Effector memory CD8-positive, alpha-beta T cell (primary cell): ENCODE measurements at places on chromosomes 2 and 18.

DNA sequence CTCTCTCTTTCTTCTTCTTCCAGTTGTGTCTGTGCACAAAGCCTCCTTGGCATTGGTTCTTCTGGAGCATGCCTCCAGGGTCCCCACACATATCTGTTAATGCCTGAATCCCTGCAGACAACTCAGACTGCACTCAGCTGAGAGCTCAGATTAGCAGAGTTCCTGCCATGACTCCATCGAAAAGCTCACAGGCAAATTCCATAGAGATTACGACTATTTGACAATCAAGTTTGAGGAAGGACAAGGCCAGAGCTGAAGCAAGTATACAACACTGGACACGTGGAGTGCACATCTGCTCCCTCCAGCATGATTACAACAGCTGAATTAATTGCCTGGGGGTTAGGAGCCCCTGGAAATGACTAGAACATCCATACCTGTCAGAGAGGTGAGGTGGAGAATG, 190.7 kb downstream of the INSIG2 start:
- no peak for DNase-seq

GRCh38 chr2:8627692-8628085, 54.2 kb upstream of the ID2 start:
- DNase-seq, result no peak

- DNase-seq, result no peak
Observed at GRCh38 chr2:113351375-113352355, 72.9 kb upstream of the PAX8 start.

DNA sequence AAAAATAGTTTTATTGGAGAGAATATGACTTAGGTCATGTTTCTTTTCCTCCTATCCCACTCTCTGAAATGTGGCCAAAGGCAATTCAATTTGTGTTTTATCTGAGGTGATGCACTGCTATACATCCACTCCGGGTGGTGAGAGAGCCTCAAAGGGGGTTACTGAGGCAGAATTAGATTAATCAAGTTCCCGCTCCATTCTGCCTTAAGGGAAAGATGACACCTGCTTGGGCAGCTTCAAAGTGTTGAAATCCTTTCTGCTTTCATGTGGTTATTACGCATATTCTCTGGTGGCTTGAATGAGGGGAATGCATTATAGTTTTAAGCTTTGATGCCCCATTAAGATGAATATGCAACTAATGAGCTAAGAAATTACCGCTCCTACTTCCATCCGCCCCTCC, 213.0 kb upstream of the TMEFF2 start:
- no peak for DNase-seq

GRCh38 chr18:6374935-6375529, 39.7 kb downstream of the L3MBTL4 start:
- no peak for DNase-seq

GRCh38 chr2:75853436-75853835, 142.7 kb upstream of the GCFC2 start:
- DNase-seq, result no peak

- no peak for DNase-seq
Observed at GRCh38 chr2:9336576-9337314, 86.6 kb downstream of the ITGB1BP1 start.

GRCh38 chr2:50395605-50396297, 636.2 kb downstream of the NRXN1 start:
- DNase-seq, result no peak
